Activated CD8-positive, alpha-beta memory T cell treated with anti-CD3 and anti-CD28 coated beads for 4 hours (primary cell): ENCODE measurements at places on chromosomes 5 and 9.

- no peak for DNase-seq
Measured at GRCh38 chr9:4328723-4329122, 28.9 kb upstream of the GLIS3 start.

DNA sequence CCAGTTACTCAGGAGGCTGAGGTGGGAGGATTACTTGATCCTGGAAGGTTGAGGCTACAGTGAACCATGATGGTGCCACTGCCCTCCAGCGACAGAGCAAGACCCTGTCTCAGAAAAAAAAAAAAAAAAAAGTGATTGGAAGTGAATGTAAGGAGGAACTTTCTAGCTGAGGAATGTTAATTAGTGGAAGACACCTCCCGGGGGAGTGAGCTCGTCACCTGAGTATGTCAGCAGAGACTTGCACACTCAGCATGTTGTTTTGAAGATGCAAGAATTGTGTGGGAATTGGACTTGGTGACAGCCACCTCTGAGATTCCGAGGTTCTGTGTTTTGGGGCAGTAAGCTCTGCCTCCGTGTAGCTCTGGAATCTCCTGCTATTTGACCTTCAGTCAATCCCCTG, 3.6 kb downstream of the SYNPO start:
- no peak for DNase-seq

GRCh38 chr5:122701640-122702523, 73.0 kb upstream of the SNX2 start:
- DNase-seq, result no peak

- no peak for DNase-seq
Measured at GRCh38 chr5:71475788-71476384, 20.4 kb downstream of the BDP1 start.

GRCh38 chr5:4905674-4906520, 234.2 kb upstream of the ADAMTS16 start:
- DNase-seq, result no peak

DNA sequence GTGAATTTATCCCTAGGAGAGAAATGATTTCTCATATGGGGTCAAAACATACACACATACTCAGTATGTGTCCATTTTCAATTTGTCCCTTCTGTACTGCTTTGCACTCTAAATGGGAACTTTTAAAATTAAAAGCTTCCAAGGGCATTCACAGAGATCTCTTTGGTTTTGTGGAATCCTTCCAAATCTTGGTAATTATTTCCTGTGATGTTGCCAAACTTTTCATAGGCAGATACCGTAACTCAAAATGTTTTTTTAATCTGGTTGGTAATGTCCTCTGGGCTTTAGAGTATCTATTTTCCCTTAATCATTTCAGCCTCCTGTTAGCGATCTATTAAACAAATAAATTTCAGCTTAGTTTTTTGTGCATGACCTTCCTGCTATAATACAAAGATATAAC, 282.4 kb downstream of the ARHGEF28 start:
- no peak for DNase-seq

DNA sequence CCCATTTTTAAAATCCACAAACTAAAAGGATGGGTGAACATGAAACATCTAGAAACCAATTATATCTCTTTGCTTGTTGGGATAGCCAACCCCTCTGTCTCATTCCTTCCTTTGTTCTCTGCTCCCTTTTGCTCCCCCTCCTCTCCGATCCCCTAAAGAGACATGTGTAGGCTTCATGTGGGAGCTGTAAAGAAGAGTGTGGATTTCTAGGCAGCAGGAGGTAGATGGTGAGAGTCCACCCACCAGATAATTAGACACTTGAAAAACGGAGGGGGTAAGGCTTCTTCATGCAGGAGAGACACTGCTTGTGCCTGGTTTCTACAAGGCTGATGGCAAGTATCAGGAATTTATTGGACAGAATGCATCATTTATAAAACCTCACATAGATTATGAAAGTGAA, 27.3 kb upstream of the CFAP157 start:
- DNase-seq, result no peak

DNA sequence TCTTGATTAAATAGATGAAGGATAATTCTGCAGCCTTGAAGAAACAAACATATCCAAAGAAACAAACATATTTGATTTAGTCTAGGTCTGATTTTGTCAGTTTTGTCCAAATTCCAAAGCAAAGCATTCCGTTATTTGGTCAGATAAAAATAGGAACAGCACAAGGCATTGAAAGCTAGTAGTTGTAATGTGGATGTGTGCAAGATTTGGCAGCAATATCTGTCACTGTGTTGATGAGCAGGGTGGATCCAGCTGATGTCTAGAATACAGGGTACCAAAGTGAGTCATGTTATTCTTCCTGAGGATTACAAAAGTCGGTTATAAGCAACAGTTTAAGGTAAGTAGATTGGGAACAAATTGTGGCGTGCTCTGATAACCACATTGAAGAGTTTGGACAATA, 69.3 kb upstream of the PLPPR1 start:
- no peak for DNase-seq

- no peak for DNase-seq
Measured at GRCh38 chr9:137310189-137311052, 8.3 kb upstream of the NRARP start.

GRCh38 chr5:170410401-170410800, 21.2 kb upstream of the KCNMB1 start:
- no peak for DNase-seq

DNA sequence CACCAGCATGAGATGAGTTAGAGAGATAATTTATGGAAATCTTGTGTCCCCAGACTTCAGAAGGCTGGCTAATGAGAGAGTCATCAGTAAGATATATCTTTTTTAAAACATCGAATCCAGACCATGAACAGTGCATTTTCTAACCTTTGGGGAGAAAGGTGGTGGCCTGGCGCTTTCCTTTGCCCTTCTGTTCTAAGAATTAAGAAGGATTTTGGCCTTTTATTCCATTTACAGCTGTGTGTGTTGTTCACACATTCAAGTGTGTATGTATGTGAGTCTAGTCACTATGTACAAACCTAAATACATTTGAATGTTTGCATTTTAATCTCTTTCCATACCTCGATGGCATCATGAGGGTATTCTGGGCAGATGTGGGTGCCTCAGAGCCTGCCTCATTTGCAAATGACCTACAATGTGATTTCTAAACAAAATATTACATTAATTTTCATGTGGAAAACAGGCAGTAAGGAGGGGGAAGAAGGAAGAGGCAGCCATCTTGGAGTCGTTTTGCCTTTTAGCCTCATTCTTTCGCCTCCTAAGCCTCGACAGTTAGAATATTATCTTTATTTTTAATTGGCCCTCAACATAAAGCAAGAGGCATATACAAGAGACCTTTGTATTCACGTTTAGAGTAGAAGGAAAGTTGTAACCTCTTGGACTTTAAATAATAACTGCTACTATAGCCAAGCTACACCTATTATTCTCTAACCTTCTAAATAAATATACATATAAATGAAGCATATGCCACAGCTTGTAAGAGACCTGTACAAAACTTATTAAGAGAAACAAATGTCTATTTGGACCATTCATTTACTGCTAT, 125.3 kb upstream of the TMEM161B start:
- no peak for DNase-seq

GRCh38 chr5:41118177-41118576, 47.0 kb upstream of the MROH2B start:
- no peak for DNase-seq

DNA sequence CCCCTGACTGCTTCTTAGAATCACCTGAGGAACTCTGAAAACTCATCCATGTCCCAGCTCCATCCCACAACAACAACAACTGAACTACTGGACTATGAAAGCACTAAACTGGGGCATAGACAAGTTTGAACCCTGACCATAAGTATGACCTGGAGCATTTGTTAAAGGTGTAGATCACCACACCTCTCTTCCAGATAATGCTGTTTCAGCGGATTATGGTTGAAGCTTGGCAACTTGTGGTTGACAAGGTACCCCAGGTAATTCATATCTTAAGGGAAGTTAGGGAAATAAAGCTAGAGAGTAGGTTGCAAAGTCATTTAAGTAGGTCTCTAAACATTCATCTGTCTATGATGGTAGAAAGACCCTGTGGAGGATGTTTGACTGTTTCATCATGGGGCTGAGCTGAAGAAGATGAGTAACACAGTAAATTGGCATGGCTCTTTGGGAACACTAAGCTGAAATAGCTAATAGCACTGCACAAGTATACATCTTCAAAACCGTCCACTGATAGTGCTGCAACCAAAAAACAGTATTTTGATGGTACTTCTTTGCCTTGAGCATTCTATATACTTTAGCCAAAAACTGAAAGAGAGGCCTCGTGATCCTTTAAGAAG, 80.2 kb downstream of the TMEM174 start:
- no peak for DNase-seq

GRCh38 chr5:38413696-38414095, 142.8 kb downstream of the LIFR start:
- DNase-seq, result no peak

DNA sequence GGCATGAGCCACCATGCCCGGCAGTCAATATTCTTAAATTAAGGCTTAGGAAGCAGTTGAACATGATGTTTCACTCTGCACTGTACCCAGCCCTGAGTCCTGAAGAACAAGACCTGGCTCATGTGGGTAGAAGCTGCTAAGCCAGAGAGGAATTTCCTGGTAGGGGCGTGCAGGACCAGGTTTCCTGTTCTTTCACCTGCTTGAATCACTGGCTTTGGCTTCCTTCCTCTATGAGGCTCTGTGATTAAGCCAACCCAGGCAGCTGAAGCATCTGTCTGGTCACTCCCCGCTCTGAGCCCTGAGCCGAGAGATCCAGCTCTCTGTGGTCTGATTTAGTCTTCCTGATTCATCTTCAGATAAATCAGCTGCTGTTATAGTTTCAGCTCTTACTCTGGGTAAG, 29.1 kb downstream of the CFAP77 start:
- DNase-seq, result no peak

DNA sequence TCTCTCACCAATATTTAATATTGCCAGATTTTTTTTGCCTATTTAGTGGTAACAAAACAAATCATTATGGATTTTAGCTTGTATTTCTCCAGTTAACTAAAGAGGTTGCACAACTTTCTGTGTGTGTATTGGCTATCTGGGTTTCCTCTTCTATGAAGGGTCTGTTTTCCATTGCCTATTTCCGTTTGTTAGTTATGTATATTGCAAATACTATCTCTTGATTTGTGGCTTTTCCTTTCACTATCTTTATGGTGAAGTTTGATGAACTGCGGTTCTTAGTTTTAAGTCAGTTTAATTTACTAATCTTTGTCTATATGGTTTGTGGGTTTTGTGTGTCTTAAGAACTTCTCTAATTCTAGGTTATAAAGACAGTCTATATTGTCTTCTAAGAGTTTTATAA, 136.3 kb downstream of the CEP120 start:
- no peak for DNase-seq

- DNase-seq, result no peak
Measured at GRCh38 chr5:34022121-34022705, 14.4 kb upstream of the AMACR start.

- DNase-seq, result no peak
Measured at GRCh38 chr5:37598733-37599132, 219.6 kb downstream of the WDR70 start.

DNA sequence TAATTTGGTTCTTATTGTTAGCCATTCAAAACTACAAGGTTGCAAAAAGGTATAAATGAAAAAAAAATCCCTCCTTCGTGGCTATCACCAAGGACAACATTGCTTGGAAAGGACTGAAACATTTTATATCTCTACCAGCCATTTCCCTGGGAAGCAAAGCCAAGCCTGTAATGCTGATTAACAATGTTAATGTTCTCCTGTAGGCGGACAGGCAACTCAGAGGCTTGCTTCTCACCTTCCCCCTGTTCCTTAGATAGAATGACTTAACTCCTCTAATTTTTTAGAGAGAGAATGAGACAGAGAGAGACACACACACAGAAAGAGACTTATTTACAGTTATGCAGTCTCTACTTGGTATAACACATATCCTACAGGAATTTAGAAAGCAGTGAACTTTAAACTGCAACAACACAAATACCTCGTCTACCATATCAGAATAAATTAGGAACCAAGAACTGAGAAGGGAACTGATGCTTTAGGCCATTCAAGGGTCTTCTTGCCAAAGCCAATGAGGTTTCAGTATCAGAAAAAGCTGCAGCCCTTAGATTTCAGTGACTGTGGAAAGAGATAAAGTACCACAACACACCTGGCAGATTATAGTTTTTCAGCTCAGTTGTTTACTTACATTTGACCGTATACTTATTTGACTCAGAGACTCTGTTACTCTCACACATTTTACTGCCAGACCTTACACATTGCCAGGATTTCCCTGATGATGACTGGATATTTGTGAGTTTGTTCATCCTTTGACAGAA, 20.9 kb upstream of the MAN2A1 start:
- no peak for DNase-seq

DNA sequence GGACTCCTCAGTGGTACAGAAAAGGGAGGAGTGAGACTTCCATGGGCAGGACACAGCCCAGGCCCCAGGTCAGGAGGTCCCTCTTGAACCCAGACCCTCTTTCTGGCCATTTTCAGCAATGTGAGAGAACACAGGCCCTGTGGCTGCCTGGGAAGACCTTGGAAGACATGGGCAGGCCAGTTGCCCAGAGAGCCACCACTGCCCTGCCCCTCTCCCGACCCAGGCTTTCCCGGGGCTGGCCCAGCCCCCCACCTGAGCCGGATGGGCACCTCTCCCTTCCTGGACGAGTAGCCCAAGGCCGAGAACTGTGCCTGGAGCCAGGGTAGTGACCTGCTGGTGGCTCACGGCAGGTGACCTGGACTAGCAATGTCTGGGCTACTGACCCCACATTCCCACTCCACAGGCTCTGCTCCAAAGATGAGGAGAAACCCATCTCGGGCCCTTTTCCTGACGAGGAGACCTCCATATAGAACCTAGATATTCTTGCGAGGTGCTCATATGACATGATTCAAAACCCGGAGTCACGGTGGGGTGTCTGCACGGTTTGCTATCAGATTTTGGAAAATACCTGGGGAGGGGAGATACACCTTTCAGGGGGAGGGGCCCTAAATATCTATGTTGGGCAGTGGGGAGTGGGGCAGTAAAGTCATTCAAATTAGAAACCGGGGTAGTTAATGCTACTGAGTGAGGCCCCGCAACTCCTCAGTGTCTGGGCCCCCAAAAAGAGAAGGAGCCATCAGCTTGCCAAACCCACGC, 59.4 kb downstream of the ZNF354C start:
- no peak for DNase-seq

DNA sequence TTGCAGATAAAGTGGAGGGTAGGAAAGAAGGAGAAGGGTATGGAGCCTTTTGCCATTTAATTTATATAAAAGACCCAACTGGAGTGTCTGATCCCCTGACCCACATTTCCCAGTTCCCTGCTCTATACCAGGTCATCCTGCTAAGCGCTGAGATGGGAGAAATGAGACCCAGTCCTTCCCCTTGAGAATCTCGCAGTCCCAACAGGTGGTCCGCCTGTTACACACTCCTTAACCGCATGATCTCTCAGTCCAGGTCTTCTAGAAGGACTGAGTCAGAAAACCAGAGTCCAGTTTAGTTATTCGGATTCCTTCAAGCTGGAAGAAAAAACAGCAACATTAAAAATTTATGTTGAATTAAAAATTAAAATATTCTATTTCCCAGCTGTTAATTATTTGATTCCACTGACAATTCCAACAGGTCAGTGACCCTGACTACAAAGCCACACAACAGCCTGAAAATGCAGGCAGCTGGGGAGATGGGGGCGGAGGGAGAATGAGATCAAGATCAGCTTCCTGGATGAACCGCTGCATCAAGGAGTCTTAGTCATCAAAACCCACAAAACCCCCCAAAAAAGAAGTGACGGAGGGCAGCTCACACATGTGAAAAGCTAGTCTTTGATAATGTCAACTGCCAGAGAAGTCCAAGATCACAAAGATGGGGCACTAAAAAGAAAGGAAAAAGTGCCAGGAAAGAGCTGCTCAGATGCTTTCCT, 44.0 kb downstream of the GGTA1 start:
- DNase-seq, result peak; percentile 2

GRCh38 chr5:177507165-177507564, 2.5 kb downstream of the DOK3 start:
- no peak for DNase-seq
